NCI-H774 (cell line): ENCODE measurements at places on chromosomes 6 and 20.

- no peak for DNase-seq
These were observed 119.4 kb upstream of the ARMC2 start for GRCh38 chr6:108728826-108729225.

- DNase-seq, result no peak
These were observed 7.9 kb downstream of the RIN2 start for GRCh38 chr20:19765913-19766312.

DNA sequence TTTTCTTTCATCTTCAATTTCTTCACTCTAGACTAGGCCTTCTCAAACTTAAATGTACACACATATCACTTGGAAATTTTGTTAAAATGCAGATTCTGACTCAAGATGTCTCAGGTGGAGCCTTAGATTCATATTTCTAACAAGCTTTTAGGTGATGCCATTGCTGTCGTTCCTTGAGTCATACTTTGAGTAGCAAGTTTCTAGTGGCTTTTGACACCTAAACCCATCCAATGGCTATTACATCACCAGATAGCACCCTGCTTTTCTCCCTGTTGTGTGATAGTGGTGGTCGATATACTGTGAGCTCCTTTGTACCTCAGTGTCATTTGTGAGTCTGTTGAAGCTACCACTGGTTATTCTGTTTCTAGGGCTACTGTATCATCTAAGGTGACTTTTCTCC lies 34.8 kb upstream of the BAG2 start:
- DNase-seq, result no peak

DNA sequence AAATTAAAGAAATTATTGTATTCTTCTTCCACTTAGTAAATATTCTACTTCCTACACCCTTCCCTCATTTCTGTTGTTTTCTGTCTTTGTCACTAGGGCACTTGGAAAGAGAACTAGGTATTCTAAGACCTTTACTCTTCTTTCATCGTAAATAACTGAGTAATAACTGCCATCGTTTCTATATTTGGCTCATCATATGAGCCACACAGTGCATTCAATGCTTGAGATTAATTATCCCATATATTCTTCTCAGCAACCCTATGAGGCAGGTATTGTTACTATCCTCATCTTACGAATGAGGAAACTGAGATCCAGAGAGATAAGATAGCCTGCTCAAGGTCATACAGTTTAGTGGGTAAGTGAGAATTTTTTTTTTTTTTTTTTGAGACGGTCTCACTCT lies 38.9 kb downstream of the LRP11 start:
- no peak for DNase-seq

GRCh38 chr6:163965426-163966348 lies 551.2 kb downstream of the QKI start:
- DNase-seq, result no peak

- no peak for DNase-seq
These were observed 3.7 kb upstream of the SLC17A2 start for GRCh38 chr6:25934156-25934555.

DNA sequence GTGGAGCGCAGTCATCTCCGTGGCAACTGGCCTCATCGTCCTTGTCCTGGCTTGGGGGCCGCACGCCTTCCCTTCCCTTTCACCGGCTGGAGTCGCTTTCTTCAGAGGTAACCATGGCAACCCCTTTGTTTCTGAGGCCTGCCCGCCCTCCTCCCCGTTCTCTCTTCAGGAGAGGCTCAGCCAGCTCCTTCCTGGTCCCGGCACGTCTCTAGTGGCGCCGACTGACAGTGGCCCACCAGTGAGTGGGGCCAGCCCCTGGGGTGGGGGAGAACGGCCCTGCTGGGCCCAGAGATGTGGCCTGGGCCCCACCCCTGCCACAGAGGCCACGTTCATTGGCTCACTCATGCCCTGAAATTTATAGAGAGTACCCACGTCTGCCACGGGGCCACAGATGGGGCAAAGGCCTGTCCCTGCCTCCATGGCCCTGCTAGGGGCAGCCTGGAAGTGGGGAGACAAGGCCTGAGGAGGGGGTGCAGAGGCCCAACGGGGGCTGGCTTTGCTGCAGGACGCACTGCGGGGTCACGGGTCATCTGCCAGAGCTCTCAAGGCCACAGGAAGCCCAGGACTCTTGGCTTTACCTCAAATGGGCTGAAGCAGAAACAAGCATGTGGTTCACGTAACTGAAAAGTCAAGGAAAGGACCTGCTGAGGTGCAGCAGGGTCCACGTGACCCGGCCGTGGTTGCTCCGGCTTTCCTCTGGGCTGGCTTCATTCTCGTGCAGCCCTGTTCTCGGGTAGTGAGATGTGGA lies 1.4 kb upstream of the OSBPL2 start:
- DNase-seq, result no peak

- DNase-seq, result no peak
These were observed 3.7 kb downstream of the TREML2 start for GRCh38 chr6:41197234-41197633.

GRCh38 chr20:4444404-4444803 lies 277.3 kb upstream of the PRND start:
- DNase-seq, result no peak

DNA sequence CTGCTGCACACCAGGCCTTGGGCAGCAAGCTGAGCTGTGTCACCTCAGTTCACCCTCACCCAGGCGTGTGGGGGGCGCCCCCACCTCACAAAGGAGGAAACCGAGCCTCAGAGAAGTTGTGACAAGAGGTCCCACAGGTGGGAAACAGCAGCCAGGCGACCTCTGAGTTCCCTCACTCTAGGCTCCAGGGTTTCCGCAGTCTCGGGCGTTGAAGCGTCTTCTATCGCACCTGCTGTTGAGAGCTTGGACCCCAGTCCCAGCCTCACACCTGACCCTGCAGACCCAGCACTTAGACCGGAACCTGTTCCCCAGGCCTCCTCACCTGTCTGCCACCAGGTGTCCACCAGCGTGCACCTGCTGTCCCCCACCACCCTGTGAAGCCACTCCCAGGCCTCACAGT lies 22.3 kb upstream of the APMAP start:
- DNase-seq, result no peak

DNA sequence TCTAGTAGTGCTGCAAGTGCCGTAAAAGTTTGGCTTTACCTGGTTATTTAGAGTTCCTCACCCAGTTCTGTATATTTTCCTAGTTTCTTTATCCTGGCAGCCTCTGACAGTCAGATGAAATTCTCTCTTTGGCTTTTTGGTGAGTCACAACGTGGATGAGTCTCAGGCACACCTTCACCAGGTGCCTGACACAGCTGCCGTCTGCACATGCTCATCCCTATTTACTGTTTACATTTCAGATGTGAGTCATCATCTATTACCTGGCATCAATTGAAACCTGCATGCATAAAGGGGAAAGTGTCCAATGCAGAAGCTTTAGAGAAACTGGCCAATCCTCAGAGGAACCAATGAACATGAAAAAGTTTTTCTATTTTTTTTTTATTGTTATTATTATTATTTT lies 33.3 kb upstream of the ADGRF4 start:
- peak; percentile 86 for DNase-seq

- no peak for DNase-seq
These were observed 3.0 kb downstream of the GABRR1 start for GRCh38 chr6:89214197-89214596.

DNA sequence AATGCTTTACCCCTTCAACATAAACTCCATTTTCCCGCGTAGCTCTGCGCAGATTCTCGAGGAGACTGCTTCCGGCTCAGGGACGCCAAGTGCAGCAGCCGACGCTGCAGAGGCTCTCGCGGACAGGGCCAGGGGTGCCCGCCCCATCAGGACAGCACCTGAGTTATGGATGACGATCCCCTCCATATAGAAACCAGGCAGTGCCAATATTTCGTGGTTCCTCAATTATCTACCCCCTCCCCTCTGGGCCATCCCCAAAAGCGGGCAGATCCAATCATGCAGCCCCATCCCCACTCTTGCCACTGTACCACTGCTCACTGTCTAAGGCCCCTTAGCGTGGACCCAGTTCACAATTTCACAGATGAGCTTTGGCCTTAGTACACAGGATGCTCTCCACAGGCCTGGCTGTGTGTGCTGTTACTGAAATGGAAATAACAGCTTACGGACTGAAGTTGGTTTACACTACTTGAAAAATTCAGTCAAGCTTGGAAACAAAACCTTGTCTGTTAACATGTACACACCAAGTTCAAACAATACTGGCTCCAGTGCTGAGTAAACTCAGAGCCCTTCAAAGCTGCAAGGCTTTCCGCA lies 74.5 kb downstream of the DACT2 start:
- DNase-seq, result peak; percentile 19

DNA sequence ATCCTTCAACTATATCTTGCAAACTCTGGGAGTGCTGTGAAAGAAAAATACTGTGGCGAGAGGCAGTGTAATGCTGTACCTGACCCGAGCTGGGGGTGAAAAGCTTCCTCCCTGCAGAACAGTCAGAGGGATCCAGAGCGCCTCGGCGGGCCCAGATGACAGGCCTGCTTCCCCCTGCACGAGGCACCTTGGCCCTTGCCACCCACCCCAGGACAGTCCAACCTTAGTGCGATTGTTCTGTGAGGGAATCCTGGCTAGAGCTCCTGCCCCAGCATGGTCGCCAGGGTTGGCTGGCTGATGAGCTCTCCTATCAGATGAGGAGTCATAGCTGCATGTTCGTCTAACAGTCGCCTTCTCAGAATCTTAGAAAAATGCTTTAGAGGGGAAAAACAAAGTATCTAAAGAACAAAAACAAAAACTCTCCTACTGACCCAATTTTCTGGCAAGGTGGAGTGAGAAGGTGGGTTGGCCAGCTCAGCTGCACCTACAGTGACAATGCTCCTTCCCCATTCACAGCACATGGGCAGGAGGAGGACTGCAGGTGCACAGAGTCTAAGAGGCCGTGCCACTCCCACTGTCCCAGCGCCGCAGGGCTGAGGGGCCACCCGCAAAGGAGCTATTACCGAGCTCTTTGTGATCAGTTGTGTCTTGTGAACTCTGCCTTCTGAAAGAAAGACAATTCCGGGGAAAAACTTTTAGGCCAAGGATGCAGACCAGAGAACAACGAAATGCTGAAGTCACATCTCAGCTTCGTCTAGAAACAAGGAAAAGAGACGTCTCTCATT lies 28.6 kb upstream of the GPR6 start:
- no peak for DNase-seq

DNA sequence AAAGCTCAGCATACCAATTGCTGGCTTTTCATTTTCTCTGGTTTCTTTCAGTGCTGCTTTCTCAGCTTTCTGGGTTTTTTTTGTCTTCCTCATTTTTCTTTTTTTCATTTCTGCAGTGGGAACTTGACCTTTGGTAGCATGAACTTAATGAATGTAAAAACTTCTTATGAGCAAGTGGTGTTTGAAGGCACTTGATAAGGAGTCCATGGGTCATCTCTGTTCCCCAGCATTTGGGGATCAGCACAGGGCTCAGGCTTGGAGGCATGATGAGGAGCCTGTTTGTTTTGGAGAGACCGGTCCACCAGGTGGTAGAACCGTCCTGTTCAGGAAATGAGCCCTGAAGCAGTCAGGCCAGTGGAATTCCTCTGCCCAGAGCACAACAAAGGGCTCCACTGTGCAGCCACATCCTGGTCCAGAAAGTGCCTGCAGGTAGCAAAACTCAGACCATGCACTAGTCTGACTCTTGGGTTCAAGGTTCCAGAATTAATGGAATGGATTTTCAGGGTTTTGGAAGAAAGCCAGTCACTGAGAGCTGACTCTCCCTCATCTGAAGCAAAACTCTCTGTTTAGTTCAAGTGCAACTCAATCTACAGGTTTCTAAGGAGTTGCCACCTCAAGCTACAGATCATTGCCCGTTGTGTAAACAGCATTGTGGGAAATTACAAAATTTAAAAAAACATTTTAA lies 52.3 kb upstream of the ADGRF1 start:
- DNase-seq, result no peak

- DNase-seq, result peak; percentile 82
These were observed 477 bp upstream of the LZTS3 start for GRCh38 chr20:3173610-3174441.

DNA sequence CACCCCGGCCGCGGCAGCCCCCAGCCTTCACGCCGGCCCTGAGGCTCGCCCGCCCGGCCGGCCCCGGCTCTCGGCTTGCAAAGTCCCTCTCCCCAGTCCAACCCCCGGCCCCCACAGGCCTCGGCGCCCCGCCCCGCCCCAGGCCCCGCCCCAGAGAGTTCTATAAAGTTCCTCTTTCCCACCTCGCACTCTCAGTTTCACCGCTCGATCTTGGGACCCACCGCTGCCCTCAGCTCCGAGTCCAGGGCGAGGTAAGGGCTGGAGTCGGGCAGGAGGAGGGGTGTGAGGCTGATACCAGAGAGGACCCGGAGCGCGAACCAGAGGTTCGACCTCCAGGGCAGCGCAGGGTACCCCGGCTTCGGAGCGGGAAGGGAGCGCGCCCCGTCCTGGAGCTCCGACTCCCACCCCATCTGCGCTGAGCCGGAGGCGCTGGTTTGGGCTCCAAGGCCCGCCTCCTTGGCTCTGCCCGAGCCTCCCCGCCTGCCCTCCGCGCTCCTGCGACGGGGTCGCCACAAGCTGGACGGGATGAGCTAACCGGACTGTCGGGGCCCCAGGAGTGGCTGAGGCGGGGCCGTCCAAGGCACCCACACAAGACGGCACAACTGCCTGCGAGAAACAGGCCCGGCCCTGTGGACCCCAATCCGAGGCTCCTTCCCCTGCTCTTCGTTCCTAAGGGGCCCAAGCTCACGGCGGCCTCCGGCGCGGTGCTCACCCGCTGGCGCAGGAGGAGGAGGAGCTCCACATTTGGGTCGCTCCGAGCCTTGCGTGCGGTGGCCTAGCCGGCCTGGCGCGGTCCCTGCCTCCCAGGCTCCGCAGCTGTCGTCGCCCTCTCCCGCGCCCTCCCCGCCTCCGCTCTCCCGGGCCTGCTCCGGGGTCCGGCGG lies at the start of gene IRF4:
Gene IRF4, plus strand, starts transcription at position 194 of the 882 bp plus-strand sequence. CDS start 1,401 bp downstream, outside the sequence.
- DNase-seq, result no peak

GRCh38 chr20:57414867-57415592 lies 23.8 kb downstream of the RBM38 start:
- DNase-seq, result no peak

DNA sequence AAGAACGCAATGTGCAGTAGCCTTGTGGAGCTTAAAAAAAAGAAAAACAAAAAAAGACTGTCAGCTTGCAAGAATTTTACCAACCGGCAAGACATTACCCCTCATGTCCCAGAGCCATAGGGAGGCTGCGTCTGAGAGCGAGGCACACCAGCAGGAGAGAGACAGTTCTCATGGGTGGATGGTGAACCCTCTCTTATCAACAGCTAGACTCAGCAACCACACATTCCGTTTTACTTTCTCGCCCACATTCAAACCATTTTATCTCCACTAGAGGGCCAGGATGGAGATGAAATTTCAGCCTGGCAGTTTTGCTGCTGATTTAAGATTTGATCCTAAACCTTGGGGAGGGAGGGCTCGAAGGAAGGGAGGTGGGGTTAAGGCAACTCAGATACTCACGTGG lies 247.0 kb downstream of the ATXN1 start:
- no peak for DNase-seq
